Stimulated activated CD4-positive, alpha-beta T cell treated with anti-CD3 and anti-CD28 coated beads, Interleukin-12 subunit alpha, Interleukin-12 subunit beta, amount 100 ng/mL, for 4 hours (primary cell): ENCODE measurements at places on chromosomes 12 and 14.

GRCh38 chr14:28088125-28088524, 678.5 kb upstream of the FOXG1 start:
- DNase-seq: no peak

DNA sequence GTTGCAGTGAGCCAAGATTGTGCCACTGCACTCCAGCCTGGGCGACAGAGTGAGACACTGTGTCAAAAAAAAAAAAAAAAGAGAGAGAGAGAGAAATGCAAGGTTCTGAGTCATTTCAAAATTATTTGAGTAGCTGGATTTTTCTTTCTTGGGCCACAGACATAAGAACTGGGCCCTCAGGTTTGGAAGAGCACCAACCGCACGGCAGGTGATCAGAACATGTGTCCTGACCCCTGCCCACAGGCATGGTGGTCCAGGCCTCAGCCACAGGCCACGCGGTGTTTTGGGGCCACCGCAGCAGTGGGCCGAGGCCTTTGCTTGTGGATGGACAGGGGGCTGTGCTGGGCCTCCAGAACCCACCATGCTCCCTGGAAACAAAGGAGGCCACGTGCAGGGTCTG, 126.7 kb downstream of the CALM1 start:
- DNase-seq: no peak

DNA sequence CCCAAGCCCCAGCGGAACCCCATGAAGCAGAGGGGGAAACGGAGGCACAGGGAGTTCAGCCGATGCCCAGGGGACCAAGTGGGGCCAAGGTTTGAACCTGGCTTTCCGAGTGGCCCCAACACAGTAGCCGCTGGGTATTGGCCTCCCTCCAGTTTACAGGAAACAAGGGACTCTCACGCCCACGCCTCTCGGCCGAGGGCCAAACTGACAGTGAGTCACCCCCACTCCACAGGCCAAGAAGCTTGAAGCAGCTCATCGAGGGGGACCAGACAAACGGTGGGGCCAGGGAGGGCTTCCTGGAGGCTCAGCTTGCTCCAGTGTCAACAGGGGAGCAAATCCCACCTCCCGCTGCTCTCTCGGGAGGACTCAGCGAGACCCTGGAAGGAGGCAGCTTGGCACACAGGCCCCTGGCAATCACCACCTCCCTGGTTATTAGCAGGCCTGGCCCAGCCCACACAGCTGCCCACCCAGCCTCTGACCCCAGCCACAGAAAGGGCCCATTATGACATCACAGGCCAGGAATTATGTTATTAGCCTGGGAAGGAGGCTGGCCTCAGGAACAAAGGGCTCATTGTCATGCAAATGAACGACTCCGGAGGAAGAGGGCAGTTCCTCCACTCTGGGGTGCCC, 54.6 kb downstream of the NCOR2 start:
- DNase-seq: no peak

- no peak for DNase-seq
These were observed 10.7 kb downstream of the MED13L start for GRCh38 chr12:116266631-116267349.

DNA sequence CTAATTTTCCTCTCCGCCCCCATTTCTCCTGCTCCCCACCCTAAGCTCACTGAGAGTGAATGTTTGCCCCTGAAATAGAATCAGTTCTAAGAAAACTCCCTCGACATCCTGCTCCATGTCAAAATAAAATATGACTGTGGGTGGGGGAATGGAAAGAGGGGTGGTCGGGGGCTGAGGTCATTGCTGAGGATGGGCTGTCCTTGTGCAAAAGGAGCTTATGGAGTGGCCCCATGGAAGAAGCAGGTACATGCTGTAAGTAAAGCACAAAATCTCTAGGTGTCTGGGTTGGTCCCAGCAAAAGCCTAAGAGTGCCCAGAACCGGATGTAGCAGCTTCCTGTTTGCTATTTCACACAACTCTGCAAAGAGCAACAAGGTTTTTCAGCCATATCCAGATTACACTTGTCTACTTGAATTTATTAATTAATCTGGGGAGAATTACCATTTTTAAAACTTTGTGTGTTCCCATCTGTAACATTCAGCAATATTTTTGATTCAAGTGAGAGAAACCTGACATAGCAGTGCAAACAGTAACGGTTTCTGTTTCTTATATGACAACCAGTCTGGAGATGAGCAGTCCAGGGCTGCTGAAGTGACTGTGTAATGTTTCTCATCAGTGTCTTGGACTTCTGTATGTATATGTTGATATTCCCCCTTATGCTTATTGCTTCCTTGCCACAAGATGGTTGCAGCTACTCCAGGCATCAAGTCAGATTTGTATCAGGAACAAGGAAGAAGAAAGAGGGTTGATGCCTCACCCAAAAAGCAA, 40.4 kb upstream of the GZMB start:
- peak; percentile 16 for DNase-seq

DNA sequence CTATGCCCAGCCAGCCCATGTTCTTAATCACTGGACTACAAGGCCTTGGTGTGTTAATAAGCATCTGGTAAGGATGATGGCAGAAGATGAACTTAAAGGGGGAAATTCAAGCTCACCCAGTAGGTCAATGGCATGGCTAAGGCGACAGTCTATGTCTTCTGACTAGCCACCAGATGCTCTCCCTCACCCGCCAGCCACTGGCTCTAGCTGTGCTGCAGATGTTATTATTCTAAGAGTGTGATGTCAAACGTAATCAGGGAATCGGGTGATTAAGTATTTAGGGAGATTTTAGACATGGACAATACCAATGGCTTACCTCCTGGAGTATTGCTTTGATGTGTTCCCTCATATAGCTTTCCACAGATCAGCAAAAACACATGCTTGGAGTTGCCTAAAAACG, 39.2 kb upstream of the MAX start:
- no peak for DNase-seq

DNA sequence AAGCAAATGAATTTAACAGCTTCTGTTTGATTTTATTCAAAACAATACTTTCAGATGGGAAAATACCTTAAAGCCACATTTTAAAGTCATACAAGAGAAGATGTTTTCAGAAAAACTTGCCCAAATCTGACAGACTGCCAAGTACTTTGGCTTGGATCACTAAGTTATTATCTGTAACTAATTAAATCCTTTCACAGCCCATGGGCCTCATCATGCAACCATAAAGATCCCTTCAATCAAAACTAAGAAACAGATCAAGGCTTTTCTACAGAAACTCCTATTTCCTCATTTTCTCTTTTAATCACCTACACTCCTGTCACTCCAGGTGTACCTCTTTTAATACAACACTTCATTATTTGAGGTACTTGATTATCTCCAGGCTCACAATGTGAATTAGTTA, 28.1 kb downstream of the BLTP3B start:
- no peak for DNase-seq

DNA sequence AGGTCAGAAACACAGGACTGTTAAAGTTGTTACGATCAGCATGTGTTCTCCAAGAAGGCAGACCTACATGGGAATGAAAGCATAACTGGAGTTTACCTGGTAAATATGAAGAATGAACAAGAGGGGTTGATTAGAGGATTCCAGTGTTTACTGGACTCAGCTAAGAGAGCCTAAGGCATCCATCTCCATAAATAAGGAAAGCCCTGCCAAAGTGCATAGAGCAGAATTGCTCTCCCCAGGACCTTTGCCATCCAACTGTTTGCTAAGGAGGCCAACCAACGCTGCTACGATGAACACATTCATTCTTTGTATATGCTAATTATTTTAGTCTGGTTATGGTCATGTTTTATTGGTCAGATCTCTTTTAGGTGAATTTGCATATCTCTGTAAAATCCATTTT, 17.1 kb upstream of the PAWR start:
- no peak for DNase-seq

GRCh38 chr12:89091293-89091841, 260.9 kb downstream of the DUSP6 start:
- DNase-seq: no peak

- DNase-seq: no peak
These were observed 264.2 kb downstream of the BMP4 start for GRCh38 chr14:53692451-53692850.

DNA sequence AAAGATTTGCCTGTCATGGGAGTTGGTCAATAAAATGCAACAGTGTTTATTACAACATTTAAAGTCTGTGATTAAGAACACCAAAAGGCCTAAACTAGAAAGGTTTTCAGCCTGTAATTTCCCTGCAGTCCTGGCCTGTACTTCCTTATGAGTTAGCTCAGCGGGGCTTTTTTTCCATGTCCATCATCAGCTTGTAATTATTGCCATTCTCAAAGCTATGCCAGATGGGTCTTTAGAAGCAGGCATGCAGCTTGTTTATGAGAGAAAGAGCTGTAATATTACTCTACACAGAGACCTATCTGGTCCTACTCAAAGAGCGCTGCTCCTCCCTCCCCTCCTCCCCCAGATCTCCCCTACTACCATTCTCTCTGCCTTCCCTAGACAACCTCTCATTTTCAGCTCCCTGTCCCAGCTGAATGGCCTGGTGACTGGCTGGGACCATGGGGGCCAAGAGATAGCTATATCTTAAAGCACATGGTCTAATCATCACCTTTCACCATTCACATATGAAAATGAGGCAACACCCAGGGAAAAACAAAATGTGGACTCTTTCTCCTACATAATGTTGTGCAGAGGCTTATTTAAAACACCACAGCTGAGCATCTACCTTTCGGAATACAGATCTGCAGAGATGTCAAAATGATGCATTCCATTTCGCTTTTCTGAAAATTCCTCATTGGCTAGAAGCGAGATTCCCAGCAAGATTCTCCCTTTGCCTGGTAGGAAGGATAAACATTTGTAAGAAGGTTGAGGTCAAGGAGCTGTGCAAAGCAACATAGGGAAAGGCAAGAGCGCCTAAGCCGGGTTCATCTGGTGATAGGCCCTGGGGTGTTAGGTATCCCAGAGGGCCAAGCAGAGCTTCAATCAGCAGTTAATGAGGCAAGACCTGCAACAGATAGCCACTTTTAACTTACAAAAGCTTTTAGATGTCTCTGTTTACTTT, 209.7 kb upstream of the CDKN3 start:
- DNase-seq: no peak

DNA sequence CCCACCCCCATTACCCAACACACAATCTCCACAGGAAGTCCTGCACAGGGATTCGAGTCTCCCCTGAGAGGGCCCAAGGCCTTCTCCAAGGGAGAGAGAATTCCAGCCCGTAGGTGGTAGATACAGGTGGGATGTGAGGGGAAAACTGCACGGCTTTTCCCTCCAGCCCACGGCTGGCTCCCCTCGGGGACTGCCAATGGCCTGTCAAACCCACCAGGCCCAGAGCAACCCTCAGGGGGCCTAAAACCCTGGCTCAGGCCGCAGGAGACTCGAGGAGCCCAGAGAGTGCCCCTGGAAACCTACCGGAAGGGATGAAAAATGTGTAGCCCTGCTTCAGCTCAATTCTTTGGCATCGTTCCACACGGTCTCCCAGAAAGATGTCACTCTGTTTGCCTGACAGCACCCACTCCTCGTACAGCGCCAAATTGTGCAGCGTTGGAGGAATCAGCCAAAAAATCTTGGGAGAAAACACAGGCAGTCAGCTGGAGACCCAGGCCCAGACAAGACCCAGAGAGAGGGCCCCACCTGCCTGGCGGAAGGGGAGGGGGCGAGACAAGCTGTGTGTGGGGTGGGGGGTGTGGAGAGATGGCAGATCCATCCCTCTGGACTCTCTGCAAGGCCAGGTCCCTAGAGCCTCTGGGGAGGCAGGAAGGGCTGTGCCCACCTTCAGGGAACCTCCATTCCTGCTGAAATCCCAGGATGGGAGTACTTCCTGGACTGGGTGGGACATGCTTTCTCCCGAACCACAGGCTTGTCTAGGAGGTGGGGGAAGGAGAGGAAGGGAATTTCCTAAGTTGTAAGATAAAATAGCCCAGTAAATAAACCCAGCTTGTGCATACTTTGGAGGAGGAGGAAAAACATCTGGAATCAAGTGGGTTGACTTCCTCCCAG, 48.1 kb downstream of the KDM2B start:
- DNase-seq: no peak

GRCh38 chr12:107670999-107671643, 14.5 kb upstream of the PWP1 start:
- peak; percentile 20 for DNase-seq

GRCh38 chr12:49800421-49801140, 27.6 kb downstream of the NCKAP5L start:
- DNase-seq: no peak

DNA sequence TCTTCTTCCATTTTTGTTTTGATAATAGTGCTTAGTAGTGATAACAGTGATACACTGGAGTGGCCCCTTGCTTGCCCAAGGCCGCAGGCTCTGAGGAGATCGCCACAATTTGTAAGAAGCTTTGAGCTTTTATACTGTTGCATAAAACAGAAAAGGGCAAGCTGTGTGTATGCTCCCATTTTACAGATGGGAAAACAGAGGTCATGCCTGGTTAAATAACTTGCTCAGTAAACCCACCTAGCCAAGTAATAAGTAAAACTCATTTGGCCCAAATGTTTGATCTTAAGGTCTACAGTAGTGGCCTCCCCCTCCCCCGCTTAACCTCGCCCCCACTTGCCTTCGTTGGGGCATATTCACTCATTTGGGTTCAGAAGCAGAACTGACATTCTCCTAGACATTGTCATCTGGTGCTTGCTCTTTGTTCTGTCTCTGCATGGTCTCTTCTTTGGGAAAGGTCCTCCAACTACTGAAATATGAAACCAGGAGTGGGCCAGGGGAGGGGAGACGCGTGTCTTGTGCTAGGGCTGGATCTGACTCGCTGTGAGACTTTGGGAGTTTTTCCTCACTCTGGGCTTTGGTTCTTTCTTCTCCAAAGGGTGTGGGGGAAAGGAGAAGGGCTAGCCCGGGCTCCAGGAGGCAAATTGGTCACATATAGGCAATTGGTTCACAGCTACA, 88.1 kb downstream of the PAPOLA start:
- DNase-seq: no peak

DNA sequence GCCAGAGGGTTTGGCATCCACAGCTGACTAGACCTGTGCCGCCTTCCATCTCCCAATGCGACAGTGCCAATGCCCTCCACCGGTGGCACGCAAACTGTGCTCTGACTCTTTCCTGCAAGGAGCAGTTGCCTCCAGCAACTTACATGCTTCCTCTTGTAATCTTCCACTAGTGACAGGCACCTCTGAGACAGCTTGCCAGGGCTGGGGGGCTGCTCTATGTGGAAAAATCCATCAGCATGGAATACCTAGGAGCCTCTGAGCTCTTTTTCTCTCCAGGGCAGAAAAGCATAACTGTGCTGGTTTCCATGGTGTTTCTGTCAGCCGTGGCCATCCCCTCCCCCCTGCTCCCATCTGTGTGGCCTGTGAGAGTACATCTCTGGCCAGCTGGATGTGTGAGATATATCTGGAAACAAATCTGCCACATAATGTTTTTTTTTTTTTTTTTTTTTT, 110.6 kb downstream of the MYRFL start:
- DNase-seq: no peak

DNA sequence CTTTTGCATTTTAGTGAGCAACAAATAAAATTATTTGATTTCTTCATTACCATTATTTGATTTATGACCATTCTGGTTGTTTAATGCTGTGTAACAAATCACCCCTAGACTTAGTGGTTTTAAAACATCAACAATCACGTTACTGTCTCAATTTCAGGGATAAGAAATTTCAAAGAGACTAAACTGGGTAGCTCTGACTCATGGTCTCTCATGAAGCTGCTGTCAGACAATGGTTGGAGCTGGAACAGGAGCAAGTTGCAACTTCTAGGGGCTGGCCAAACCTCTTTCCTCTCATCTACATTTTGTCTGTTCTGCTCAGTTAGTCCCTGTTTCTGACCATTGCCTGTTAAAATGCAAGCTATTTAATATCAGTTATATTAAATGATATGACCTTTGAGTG, 517.0 kb downstream of the KCNH5 start:
- no peak for DNase-seq

- no peak for DNase-seq
These were observed 3.8 kb downstream of the RAPGEF3 start for GRCh38 chr12:47754881-47755280.
